ENCODE measurements at places on chromosomes 12 and 14.

DNA sequence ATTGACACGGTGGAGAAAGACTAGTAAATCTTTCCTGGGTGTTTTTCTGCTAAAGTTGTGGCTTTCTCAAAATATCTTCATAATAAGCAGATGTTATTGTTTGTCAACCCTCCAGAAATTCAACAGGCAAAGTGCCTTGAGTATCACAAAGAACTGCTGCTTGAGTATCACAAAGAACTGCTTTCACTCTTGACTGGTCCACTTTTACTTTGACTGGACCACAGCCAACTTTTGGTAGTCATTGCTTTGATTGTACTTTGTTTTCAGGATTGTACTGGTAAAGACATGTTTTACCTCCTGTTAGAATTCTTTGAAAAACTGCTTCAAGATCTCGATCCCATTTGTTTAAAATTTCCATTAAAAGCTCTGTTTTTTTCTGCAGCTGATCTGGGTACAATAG lies 62.6 kb downstream of the PDZRN4 start:
- no peak for DNase-seq

- DNase-seq = no peak
These were observed 95.5 kb upstream of the PDE3A start for GRCh38 chr12:20272801-20273200.

- peak; percentile 71 for DNase-seq
These were observed 195.5 kb downstream of the CACNA1C start for GRCh38 chr12:2248087-2248900.

- DNase-seq = no peak
These were observed 382.5 kb upstream of the TMTC1 start for GRCh38 chr12:30166006-30166795.

GRCh38 chr14:40119321-40119720 lies 687.1 kb upstream of the FBXO33 start:
- DNase-seq = no peak
